Activated CD8-positive, alpha-beta memory T cell treated with anti-CD3 and anti-CD28 coated beads, Interleukin-2, amount 10 ng/mL, durations not matched to agents 7 days and 5 days (primary cell): ENCODE measurements at places on chromosomes 1 and 21. TPM values are rescaled to one million over a fixed set of nuclear protein-coding genes. Genes with fewer than 3 reads are reported as not detected.

- no peak for DNase-seq
These were observed 10.2 kb upstream of the NAV1 start for GRCh38 chr1:201528631-201529252.

GRCh38 chr21:44017601-44018000 is 5.5 kb downstream of the TRAPPC10 start:
- DNase-seq = no peak

DNA sequence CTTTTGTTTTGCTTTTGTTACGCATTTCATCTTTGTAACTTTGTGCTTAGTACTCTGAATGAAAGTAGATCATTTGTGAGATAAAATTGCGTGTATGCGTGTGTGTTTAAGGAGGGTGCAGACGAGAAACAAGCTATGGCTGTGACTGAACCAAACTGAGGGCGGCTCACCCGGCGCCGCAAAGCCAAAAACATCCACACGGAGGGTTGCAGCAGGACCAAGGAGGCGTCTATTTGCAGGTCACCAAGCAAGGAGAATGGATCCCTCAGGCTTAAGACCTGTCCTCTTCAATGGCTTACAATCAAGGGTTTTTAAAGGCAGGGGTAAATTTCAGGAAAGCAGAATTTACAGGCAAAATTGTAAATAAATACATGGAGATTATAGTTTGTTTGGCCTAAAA is 12.8 kb downstream of the GCSAML start:
- no peak for DNase-seq

DNA sequence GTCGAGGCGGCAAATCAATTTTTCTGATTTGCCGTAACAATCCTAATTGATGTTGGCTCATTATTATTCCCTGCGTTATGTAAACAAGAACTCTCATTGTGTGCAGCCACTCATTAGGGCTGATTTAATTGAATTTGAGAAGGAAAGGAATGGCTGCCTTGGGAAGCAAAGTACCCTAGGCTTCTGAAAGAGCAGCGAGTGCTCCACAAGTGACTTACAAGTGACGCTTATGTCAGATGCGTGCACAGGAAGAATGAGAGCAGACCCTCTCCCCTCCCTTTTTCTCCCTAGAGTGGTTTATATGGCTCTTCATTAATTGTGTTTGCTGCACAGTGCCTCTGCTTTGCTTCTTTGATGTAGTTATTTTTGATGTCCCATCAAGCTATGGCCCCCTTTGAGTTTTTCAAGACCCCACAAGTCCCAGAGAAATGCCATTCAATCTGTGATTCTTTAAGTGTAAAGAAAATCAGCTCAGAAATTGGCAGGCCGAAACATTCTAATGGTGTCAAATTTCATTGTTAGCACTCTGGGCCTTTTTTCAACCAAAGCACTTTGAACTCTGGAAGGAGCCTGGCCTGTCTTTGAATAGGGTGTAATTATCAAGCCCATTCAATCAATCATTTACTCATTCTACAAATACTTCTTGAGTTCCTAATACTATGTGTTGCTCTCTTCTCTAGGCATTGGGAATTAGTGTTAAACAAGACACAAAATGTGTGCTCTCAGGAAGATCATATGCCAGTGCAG is 86.8 kb upstream of the VAV3 start:
- DNase-seq = no peak

DNA sequence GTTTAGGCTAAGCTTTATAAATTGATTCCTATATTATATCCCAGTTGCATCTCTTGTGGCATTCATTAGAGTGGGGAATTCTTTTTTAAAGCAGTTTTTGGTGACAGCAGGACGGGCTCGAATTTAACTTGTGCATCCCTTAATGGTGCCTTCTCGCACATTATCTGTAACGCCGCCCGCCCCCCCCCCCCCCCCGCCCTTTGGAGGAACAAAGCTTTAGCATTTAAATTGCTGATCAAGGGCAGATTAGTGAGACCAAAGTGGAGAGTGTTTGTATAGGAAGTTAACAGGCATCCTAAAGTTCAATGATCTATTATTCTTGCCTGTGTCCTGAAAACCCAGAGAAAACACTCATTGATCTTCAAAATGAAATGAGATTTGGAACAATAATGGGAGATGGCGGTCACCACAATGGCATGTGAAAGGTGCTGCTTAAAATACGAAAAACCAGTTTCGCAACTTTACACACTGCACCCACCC is 2.2 kb downstream of the LMO4 start:
- DNase-seq = no peak

GRCh38 chr21:20270365-20271055 is 727.7 kb upstream of the NCAM2 start:
- no peak for DNase-seq

The HAO2 gene
- not detected for total RNA-seq
